ENCODE measurements at places on chromosomes 1 and 21.

DNA sequence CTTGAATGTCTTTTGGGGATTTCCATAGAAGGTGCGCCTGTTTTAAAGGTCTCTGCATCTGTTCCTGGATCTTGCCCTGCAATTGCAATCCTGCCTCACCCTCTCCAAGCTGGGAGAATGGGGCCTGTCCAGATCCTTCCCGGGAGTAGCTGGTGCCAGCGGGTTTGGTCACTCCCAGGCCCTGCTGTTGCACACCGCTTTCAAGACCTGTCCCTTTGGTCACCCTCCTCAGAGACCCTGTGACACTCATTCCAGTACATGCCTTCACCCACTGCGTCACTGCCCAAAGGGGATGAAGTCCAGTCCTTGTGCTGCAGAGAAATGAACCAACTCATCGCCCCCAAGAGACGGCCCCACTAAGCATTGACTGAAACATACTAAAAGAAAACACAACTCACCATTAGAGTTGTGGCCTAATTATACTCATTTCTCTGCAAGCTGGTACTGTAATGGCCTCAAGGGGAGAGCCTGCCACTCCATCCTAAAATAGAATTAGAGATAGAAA, 1.9 kb upstream of the IRF2BP2 start:
- DNase-seq = no peak

- DNase-seq = no peak
Measured at GRCh38 chr1:232664844-232665777, 35.2 kb upstream of the SIPA1L2 start.

GRCh38 chr1:112878321-112878720, 77.7 kb downstream of the SLC16A1 start:
- DNase-seq = no peak

DNA sequence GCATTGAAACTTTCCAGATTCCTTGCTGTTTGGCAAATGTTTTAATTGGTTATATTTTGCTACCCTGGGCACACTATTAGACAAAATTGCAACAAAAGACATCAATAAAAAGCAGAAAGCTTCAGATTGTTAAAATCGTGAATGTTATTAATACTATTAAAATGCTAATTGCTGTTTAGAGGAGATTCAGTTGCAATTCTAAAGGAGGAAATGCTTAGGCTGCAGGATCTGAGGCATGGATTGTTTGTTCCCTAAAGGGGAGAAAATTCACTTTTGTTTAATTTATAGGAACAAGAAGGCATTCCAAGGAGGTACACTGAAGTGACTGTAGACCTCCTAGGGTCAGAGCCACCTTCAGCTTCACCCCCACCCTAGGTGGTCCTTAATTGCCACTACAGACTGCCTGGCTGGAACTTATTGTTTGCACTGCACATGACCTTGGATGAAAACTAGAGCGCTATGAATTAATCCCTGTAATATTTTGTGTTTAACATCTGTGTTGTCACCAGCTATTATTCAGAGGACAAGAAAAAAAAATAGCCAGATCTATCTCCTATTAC, 1266.9 kb upstream of the ADGRL2 start:
- no peak for DNase-seq

DNA sequence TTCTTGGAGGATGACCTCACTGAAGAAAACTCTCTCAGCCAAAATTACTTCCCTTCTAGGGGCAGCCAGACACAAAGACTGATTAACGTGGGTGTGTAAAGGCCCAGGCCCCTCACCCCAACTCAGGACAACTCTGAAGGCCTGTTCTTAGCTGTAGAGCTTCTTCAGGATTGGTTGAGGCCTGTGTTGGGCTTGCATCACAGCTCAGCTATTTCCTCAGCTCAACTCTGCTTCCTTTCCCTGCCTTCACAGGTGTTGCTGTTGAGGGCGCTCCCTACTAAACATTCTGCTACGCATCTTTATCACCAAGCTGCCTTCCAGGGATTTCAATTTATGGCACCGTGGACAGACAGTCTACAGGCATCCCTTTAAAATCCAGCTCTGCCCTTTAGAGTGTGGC, 36.8 kb downstream of the MAB21L3 start:
- no peak for DNase-seq

- DNase-seq = no peak
Measured at GRCh38 chr1:223834660-223835263, 11.0 kb downstream of the TP53BP2 start.

- DNase-seq = no peak
Measured at GRCh38 chr1:114559356-114559755, 22.1 kb downstream of the BCAS2 start.

- no peak for DNase-seq
Measured at GRCh38 chr1:224213438-224214119, 30.5 kb downstream of the DEGS1 start.
